ENCODE measurements at places on chromosomes 13 and 19.

GRCh38 chr19:51258165-51259160 lies 7.6 kb downstream of the SIGLECL1 start:
- no peak for DNase-seq

- peak; percentile 83 for DNase-seq
Measured at GRCh38 chr19:55097864-55098715, 19.3 kb downstream of the PPP1R12C start.

- DNase-seq: no peak
Measured at GRCh38 chr19:14391156-14391821, 10.0 kb downstream of the ADGRE5 start.

GRCh38 chr13:110227864-110228643 lies 78.9 kb downstream of the COL4A1 start:
- DNase-seq: no peak

- DNase-seq: no peak
Measured at GRCh38 chr13:64327505-64328194, 2902.5 kb downstream of the PCDH9 start.

DNA sequence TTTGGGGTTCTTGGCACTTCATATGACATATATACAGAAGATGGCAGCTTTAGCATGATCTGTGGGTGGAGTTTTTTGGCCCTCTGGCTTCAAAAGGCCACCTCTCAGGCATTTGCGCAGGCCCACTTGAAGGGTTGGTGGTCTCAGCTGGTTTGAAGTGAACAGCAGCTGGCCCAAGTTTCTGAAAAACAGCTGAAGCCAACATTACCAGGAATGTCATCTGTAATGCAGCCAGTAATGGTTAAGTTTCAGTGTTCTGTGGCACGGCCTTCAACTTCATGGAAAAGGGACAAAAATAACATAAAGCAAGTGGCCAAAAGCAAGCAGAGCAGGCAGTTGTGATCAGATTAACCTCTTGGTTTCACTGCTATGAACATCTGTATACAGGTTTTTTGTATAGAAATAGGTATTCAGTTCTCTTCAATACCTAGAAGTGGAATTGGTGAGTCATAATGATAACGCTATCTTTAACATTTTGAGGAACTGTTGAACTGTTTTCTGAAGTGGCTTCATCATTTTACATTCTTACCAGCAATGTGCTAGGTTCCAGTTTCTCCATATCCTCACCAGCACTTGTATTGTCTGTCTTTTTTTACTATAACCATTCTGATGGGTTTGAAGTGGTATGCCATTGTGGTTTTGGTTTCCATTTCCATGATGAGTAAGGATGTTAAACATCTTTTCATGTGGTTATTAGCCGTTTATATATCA lies 245.4 kb downstream of the SHISA2 start:
- DNase-seq: no peak

DNA sequence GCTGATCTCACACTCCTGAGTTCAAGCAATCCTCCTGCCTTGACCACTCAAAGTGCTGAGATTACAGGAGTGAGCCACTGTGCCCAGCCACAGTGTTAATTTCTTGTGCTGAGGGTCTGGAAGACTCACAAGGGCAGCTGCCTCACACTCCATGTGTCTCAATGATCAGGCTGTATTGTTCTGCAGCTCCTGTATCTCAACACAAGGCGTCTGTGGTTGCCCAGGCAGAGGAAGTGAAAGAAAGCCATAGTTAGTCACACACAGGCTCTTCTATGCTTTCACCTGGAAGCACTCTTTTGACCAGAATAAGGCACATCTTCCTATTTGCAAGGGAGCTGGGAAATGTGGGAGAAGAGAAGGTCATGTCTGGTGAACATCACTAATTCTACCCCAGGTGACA lies 107.3 kb upstream of the ZNF507 start:
- DNase-seq: peak; percentile 8

GRCh38 chr19:589693-590395 lies at the start of gene HCN2:
Gene HCN2, plus strand, starts transcription at chr19:589881. Its CDS starts 65 bp downstream, at chr19:589946.
- DNase-seq: no peak

DNA sequence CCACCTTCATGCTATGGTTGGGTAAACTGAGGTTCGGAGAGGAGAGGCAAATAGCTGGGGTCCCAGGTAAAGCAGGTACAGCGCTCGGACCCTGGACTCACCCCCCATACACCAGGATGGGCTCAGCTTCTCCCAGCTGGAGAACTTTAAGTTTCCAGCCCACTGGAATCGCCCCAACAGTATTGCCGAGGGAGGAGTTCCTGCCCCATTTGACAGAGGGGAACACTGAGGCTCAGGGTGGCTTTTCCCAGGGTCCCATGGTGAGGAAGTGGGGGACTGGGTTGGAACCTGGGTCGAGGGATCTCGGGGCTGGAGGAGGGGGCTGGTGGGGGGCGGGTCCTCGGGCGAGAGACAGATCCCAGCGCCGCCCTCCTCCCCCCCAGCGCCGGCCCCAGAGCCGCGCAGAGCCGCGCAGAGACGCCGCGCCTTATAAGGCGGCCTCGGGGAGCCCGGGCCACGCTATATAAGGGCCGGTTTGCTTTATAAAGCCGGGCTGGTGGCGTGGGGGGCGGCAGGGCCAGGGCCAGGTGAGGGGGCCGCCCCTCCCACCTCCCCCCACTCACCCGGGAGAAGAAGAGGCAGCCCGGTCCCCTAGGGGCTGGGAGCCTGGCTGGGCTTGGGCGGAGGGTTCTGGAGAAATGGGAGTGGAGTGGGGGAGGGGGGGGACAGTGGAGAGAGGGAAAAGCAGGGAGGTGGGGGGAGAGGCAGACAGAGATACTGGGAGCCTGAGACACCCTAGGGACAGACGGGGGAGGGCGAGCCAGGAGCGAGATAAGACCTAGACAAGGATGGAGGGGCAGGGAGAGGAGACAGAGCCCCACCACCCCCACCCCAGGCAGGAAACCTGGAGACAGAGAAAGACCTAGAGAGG lies 1.1 kb downstream of the CNN1 start:
- DNase-seq: no peak

DNA sequence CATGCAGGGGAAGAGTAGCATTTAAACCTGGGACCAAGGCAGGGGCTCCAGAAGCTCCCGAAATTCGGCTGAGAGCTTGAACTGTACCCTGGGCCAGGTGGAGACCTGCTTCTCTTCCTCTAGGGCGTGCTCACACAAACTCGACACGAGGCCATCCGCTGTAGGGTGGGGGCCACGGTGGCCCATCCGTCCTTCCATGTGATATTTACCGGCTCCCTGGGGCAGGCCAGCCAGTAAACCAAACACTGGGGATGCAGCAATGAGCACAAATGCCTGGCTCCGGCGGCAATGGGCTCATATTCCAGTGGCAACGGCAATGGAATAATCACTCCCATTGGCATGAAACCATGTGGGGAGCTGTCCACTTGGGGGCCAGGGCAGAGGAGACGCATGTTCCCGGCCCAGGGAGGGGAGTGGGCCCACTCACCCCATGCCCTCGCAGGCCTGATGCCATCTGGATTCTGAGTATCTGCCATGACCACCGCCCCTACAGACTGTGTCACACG lies 10.8 kb downstream of the SH3GL1 start:
- no peak for DNase-seq

DNA sequence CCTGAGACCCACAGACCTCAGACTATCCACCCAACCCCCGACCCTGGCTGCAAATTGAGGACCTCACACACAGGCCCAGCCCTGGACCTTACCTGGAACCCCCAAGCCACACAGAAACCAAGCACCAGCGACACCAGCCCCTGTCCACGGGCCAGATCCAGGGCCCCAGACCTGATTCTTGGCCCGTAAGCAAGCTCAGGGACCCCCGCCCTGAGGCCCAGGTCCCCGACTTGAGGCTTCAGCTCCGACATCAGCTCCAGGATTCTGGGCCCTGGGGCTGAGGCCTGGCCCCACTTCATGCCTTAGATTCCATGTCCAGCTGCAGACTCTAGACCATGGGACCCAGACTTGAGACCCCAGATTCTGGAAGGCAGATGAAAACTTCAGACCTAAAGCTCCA lies 6.3 kb downstream of the TTYH1 start:
- no peak for DNase-seq

GRCh38 chr19:34345947-34346351 lies 19.0 kb upstream of the GPI start:
- DNase-seq: peak; percentile 70

- no peak for DNase-seq
Measured at GRCh38 chr13:111494641-111495040, 174.2 kb downstream of the TEX29 start.

- DNase-seq: peak; percentile 27
Measured at GRCh38 chr13:75395066-75395465, 86.9 kb downstream of the TBC1D4 start.

GRCh38 chr13:20826843-20827560 lies 53.2 kb upstream of the EEF1AKMT1 start:
- DNase-seq: no peak

DNA sequence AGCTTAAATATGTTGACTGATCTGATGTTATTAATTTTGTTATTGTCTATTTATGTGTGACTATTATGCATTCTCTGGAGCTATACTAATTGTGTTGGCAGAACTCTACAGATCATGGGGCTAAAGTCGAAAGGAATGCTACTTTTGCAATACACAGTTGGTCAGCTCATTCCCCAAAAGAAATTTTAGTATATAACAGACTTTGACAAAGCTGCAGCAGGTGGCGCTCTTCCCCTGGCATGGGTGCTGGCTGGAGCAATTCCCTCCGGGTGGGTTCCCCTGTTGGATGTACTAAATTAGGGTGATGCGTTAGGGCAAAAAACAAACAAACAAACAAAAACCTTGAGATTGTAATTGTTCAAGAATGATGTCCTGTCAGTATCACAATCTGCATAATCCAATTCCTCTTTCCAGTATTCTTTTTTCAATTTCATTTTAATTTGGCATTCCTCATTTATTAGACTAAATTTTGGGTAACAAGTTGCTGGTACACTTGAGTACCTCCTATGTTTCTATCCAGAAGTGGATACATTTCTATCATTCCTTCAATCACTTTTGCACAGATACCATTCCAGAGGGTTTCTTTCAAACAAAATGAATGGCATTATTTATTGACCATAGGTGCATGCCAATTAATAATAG lies 322.8 kb upstream of the EDNRB start:
- DNase-seq: peak; percentile 52

DNA sequence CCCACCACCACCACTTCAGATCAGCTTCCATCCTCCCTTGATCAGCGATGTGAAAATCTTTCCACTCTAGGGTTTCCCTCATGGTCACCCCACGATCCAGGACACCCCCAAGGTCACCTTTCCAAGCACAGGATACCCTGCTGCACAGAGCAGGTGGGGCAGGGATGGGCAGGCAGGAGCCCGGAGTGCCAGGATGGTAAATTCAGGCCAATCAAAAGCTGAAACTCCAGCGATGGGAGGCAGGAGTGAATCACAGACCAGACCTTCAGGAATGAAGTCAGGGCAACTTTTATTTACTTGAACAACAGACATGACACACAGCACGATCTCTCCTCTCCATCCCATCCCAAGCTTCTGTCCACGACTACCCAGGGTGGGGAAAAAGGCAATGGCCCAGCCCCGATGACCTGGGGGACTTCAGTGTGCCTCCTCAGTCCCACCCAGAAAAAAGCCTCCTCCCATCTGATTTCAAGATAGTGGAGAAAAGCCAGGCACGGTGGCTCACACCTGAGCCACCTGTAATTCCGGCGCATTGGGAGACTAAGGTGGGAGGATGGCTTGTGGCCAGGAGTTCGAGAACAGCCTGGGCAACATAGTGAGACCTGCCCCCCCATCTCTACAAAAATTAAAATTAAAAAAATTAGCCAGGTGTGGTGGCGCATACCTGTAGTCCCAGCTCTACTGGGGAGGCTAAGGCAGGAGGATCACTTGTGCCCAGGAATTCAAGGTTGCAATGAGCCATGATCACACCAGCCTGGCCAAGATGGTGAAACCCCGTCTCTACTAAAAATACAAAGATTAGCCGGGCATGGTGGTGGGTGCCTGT lies 39.2 kb downstream of the ZSWIM4 start:
- no peak for DNase-seq

DNA sequence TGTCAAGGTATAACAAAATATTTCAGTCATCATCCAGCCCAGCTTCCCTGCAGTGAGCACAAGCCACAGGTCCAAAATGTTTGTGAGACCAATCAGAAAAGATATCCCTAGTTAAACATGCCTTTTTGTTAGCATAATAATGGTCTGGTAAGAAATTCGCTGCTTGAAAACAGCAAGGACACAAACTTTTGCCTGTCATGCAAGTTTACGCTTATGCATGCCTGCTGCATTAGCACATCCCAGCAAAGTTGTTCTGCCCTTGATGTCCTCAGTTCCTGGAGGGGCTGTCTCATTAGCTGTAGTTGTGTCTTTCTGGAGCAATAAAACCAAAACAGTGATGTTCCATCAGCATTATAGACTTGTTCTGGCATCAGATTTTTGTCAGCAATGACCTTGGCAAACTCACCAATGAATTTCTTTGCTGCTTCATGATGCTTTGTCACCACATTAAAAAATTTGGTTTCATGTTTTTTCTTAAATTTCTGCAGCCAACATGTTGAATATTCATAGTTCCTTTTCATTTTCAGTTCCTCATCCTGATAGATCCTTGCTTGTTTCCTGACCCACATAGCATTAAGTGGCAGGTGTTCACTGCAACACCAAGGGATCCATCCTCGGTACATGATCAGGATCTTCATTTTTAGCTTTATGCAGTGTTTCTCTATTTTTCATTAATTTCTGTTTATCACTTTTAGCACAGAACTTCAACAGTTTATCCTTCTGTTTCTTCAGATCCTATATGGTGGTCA lies 72.0 kb upstream of the GPR183 start:
- DNase-seq: no peak

DNA sequence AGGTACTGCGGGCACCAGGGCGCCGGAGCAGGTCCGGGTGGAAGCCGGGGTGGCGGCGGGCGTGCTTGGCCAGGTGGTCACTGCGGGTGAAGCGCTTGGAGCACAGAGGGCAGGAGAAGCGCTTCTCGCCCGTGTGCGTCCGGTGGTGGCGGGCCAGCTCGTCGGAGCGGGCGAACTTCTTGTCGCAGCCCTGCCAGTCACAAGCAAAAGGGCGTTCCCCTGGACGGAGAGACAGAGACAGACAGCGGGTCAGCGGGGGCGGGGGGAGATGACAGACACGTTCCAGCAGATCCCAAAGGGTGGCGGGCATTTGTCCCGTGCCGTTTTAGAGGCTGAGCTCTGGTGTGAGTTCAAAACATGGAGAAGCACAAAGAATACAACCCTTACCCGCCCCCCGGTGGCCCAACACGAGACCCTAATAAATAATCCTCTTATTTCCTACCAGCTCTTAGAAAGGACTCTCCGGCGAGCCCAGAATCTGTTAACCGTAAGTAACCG lies 6.3 kb upstream of the REXO1 start:
- DNase-seq: peak; percentile 39

GRCh38 chr13:73981595-73981994 lies 152.6 kb downstream of the KLF12 start:
- no peak for DNase-seq

- peak; percentile 86 for DNase-seq
Measured at GRCh38 chr19:48991873-48992580, 1.1 kb downstream of the GYS1 start.
